NCI-H510A (cell line): ENCODE measurements at places on chromosomes 7 and 10.

- no peak for DNase-seq
These were observed 4.4 kb upstream of the RBM33 start for GRCh38 chr7:155639958-155640520.

DNA sequence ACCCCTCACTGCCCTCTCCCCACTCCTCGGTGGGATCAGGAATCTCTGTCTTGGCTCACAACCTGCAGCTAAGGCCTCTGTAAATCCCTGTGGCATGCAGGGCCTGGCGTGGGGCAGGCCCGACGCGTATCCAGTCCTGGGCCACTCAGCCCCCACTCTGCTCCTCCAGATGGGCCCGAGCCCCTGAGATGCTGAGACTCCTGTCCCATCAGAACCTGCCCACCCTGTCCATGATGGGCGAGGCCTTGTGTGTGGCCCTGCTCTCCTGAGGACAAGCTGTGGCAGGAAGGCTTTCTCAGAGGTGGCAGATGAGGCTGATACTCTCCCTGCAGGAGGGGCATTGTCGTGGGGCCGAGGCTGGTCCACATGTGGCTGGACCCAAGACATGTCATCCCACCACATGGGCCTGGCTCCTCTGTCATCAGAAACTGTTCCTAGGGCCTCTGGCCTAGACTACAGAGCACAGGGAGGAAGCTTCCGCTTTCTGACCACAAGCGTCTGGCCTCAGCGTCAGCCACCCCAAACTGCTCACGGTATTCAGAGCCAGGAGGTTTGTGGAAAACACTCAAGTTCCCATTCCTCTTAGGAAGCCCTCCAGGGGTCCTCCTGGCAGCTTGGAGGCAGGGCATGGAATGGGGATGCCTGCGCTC, 6.0 kb downstream of the ALOX5 start:
- DNase-seq, result no peak

DNA sequence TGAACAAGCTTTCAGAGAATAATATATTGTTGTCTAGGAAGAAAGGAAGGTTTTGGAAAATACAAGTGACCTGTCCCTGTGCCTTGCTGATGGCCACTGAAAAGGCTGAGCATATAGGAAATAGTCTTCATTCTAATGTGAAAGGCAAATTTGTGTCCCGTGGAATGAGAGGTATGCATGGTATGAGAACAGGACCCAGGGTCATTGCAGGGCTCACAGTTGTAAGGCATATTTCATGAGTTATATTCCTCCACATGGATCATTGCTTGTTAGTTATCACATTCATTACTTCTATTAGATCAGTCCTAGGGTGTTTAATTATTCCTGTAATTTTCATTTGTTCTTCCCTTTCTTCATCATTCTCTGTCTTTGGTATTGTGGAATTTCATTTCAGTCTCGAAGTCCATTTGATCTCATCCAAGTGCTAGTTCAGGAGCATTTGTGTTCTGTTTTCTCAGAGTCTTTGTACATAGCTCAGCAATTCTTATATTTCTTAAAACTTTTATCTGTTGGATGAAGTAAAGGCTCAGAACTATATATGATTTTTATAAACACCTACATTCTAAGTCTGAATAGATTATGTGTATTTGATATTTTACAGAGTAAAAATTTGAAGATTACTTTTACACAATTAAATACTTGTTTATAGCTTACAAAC, 39.4 kb upstream of the ARHGAP21 start:
- no peak for DNase-seq

GRCh38 chr7:29556405-29557195, 7.0 kb upstream of the PRR15 start:
- DNase-seq, result no peak

DNA sequence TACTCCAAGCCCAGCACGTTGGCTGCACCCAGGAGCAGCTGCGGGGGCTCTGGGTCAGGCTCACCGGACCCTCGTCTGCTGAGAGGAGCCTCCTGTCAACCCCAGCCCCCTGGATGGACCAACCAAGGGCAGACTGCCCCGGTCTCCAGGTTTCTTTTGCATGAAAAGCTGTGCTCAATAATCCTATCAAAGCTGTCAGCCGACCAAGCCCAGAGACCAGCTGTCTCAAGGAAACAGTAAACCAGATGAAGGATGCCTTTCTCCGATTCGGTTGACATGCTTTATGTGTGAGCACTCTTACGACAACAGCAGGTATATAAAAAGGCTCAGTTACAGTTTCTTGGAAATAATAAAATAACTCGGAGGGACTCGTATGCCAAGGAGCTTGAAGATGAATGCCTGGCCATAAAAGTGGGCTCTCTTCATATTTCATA, 71.6 kb upstream of the BAIAP2L1 start:
- DNase-seq, result no peak

GRCh38 chr10:49653273-49653929, 26.1 kb upstream of the C10orf53 start:
- no peak for DNase-seq

DNA sequence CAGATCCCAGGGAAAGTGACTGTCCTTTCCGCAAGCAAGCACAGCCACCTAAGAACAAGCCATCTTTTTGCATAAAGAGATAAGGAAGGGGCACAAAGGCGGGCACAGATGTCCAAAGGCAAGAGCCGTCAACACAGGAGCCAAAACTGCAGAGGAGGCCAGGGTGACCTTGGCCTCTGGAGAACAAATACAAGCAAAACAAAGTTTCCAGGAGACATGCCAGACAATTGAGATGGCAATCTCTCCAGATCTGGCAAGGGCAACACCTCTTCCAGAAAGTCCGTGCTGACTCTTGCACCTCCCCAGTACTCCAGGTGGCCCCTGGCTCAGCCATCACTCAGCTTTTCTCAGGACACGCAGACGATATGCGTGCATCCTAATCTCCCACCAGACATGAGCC, 58.2 kb downstream of the TEX36 start:
- DNase-seq, result no peak
